NCI-H187 (cell line): ENCODE measurements at places on chromosomes 11 and 22.

- no peak for DNase-seq
Observed at GRCh38 chr11:102819491-102819890, 21.5 kb upstream of the MMP1 start.

DNA sequence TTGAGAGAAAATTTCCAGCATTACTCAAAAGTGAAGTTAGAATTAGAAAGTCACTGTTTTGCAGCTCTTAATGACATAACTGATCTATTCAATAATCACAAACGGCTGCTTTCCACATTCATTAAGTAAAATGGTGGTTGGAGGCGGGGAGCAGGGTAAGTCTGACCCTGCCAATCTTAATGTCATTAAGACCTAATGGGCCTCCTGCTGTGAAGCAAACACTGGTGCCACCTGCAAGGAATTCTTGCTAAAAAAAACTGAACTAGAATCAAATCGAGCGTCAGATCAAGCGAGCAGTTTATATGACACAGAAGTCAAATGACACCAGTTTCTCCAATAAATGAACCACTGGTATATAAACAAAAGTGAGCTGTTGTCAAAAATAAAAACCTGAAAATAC, 351.5 kb downstream of the BRD1 start:
- DNase-seq = no peak

- no peak for DNase-seq
Observed at GRCh38 chr22:27213294-27213693, 555.9 kb downstream of the MIAT start.

DNA sequence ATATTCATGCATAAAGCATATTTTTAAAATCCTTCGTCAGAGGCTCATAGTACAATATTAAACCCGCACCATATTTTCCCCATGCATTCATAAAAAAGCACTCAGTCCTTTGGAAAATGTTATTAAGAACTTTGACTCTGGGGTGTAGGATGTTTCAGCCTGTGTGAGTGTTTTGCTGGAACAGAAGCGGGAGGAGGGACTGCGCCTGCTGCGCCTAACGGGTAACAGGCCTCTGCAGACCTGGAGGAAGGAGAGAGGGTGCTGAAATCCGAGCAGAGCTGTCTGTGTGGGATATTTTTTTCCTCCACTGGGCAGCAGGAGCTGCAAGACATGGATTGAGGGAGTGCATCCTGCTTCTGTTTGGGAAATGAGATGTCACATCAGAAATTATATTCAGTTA, 483.0 kb downstream of the BRD1 start:
- no peak for DNase-seq

GRCh38 chr11:111365722-111366559, 13.1 kb downstream of the POU2AF1 start:
- DNase-seq = no peak
